IPS DF 19.7 (cell line): ENCODE measurements at places on chromosomes 5 and 9.

DNA sequence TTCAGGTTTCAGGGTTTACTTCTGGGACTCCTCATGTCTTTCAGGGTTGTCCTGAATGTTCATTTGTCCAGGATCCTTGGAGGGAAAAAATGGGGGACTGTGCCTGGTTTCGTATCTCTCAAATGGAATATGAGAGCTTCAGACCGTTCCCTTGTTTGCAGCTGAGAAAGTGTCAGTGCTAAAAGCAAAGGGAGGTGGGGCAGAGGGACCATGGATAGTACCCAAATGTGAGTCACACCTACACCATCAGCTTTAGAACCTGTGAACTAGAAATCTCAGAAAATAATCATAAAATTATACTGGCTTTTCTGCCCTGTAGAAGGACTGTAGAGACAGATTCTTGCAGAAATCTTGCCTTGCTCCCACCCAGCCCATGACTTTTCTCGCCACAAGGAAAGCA lies 84.3 kb upstream of the TAF11L2 start:
- no peak for DNase-seq

DNA sequence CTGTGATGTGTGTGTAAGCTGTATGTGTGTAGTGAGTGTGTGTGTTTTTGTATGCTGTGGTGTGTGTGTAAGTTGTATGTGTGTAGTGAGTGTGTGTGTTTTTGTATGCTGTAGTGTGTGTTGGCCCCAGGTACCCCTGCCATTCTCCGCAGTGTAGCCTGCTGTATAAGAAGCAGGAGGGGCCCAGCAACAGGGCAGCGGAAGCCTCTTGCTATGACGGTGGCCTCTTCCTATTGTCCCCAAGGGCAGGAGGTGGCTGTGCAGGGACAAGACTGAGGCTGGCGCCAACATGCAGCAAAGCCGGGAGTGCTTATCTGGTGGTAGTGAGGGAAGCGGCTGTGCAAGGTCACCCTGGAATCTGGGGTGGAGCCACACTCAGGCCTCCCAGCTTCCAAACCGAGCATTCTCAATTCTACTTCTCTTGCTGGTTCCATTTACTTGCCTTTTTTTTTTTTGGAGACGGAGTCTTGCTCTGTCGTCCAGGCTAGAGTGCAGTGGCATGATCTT lies 5.1 kb downstream of the SPAAR start:
- DNase-seq, result no peak

- no peak for DNase-seq
Measured at GRCh38 chr9:18748251-18748701, 274.3 kb downstream of the ADAMTSL1 start.

DNA sequence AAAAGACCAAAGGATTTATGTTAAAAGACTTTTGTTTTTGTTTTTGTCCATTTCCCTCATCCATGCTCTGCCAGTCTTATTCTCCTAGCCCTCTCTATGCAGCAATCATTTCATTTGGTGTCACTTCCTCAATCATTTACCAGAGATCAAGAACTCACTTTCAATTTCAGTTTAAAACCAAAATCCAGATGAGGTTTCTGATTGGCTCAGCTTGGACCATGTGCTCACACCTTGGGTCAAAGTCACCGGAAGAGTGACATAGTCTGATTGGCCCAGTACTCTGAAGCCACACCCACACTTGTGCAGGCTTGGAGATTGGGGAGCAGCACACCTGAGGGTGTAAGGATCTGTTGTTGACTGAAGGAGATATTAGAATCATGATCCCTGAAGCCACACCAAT lies 79.6 kb downstream of the TLR4 start:
- DNase-seq, result no peak

DNA sequence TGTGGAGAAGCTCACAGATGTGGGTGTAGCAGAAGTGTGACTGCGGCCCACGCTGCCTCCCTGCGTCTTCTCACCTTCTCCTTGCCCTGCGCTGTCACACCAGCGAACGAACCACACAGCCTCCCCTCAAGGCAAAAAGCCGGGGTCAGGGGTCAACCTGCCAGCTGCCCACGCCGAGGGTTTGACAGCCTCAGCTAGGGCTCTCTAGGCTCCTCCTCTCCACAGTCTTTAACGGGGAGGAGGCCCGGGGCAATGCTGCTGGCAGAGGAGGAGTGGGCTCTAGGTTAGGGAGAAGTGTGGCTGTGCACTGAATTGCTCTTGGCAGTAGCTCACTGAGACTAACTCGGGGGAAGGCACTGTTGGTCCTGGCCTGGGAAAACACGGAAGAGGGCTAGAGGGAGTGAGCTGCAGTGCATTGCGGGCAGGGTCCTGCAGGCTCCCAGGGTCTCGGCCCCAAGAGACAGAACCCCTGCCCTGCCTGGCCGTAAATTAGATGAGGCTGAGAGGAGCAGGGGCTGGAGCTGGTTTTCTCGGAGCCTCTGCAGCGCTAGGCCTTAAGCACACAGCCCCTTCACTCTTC lies 4.2 kb upstream of the TRIM52 start:
- DNase-seq, result no peak

DNA sequence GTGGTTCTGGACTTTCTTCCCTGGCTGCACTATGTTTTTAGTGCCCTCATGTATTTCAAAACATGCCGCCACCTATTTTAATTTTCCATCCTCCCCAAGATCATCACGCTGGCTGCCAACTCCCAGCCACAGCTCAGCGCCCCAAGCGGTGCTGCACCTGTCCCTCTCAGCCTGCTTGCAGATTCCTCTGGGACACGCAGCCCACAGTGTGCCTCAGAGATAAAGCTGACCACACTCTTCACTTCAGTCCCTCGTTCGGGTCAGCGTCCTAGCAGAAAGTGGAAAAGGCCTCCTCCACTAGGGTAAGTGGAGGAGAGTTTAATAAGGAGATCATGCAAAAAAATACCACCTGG lies 56.2 kb upstream of the CKS2 start:
- DNase-seq, result no peak

DNA sequence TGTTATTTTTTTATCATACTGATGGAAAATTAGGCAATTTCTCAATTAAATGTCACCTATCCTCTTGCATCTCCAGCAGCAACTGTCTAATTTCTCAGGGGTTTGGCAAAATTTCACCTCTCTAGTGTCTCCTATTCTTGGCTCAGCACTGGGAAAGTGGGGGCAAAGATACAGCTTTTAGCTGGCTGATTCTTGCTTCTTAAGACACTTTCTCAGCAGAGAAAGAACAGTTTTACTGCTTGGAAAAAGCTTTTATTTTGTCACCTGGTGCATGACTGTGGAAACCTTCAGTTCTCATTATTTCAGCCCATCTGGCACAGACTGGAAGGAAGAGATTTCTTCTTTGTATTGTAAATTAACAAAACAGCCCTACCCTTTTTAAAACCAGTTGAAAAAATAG lies 283.6 kb upstream of the SGCD start:
- no peak for DNase-seq
